ENCODE measurements at places on chromosomes 1 and 21. TPM values are rescaled to one million over a fixed set of nuclear protein-coding genes. Genes with fewer than 3 reads are reported as not detected.

The HMCN1 gene
- 1.8 TPM for total RNA-seq

- no peak for DNase-seq
These were observed 709 bp upstream of the SLC41A1 start for GRCh38 chr1:205813755-205814058.

DNA sequence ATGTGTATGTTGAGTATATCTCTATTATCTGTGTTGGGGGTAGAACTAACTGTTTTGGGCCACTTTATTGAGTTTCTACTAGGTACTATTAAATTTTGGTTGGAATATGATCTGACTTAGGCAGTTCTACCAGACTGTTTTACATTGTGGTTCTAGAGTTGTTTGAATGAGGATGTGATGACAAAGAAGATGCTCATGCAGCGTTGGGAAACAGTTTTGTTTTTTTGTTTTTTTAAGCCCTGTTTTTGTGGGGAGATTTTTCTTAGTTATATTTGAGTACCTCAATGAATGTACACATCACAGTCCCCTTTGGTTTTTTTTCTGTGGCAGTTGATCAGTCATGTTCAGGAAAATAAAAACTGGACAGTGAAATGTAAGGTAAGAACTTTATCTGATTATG lies 40.1 kb downstream of the TMED5 start:
- DNase-seq: no peak

The PTCH2 gene
- 0.84 TPM for total RNA-seq

The RGS16 gene
- total RNA-seq: 0.47 TPM

The ARMH1 gene
- not detected for total RNA-seq

- no peak for DNase-seq
These were observed 246.4 kb downstream of the PBX1 start for GRCh38 chr1:164805399-164805798.

- no peak for DNase-seq
These were observed 49.0 kb upstream of the EFHD2 start for GRCh38 chr1:15360700-15361099.

The RBP7 gene
- total RNA-seq: 0.66 TPM

DNA sequence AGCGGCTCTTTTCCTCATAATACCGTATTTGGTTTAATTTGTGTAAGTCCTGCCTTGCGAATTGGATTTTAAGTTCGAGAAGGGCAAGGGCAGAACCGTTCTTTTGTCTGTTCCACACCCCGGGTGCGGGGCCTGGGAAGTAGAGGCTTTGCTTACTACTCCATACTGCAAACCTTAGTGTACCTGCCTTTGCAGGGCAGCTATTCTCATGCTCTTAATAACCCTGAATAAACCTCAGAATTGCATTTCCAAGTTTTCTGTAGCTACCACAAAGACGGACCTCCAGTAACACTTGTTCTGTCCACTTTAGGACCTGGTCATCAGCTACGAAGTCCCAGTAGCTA lies 657 bp upstream of the HNRNPU start:
- no peak for DNase-seq

DNA sequence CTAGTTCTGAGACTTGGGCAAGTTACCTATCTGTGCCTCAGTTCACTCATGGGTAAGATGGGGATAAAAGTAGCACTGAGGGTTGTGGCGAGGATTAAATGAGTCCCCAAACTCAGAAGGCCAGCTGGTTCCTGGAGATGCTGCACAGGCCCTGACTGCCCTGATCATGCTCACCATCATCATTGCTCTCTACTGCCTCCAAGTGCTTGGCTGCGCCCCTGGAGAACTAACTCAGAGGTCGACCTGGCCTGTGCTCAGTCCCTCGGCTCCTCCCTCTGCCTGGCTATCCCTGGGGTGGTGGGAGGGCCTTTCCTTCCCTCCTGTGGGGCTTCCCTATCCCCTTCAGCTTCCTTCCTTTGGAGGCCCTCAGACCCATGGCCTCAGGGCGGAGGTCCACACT lies 5.6 kb downstream of the SLC5A9 start:
- DNase-seq: no peak

The RYR2 gene
- total RNA-seq: 0.10 TPM

GRCh38 chr1:93675931-93676330 lies 5.7 kb downstream of the BCAR3 start:
- no peak for DNase-seq

DNA sequence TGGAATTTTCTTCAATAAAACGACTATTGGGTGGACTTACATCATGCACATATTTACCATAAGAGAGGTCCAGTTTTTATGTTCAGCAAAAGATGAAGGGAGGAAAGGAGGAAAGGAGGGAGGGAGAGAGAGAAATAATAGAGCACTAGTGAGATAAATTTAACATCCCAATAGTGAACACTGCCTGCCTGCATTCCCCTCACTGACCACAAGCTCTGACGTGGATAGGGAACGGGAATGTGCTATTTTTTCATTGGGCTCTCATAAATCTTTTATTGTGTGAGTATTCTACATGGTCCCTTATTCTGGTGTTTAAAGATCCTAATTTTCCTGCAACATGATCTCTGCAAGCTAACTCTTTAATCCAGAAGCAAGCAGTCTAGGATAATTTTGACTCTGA lies 82.1 kb downstream of the TTC3 start:
- DNase-seq: no peak

The TTLL10 gene
- not detected for total RNA-seq

- no peak for DNase-seq
These were observed 1.5 kb downstream of the GSTM4 start for GRCh38 chr1:109657395-109657794.

DNA sequence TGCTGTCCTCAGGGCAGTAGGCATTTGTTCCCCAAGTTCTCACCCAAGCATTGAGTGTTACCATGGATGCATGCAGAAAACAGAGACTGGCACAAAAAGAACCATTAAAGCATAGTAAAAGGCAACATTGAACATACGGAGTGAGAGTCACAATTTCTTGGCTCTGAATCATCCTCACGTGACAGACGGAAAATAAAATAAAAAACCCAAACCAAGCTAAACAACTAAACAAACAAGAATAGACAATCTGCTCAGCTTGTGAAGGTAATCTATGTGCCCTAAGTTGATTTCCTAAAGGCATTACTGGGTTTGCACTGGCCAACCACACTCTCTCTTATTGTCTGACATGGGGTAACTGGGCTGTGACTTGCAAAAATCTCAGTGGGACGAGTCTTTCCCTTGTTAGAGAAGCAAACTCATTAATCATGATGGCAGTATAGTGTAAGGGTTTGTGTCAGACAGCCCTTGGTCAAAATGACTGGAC lies 306.0 kb downstream of the ASTN1 start:
- no peak for DNase-seq

The C4BPA gene
- not detected for total RNA-seq

The CD160 gene
- not detected for total RNA-seq

- no peak for DNase-seq
These were observed 100.0 kb upstream of the SERTAD4 start for GRCh38 chr1:210132582-210132981.

DNA sequence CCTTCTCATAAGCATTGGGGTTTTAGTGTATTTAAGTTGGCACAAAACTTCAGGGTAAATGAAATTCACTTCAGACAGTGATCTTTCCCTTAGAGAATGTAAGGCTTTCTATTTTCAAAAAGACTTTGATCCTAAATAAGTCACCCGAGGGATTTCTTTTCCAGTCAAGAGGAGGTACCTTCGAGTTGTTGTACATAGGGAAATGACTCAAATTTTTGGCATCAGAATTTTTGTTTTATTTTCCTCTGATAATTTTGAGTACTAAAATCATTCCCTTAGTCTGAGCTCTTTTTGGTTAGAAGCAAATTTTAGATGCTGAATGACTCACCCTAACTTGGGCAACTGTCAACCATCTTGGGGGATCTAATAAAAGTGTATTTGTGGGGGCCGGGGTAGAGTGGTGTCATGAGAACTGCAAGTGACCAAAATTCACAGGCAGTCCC lies 193.9 kb downstream of the DHRS3 start:
- DNase-seq: peak; percentile 66

- no peak for DNase-seq
These were observed 80.3 kb upstream of the GPR88 start for GRCh38 chr1:100457683-100458082.

DNA sequence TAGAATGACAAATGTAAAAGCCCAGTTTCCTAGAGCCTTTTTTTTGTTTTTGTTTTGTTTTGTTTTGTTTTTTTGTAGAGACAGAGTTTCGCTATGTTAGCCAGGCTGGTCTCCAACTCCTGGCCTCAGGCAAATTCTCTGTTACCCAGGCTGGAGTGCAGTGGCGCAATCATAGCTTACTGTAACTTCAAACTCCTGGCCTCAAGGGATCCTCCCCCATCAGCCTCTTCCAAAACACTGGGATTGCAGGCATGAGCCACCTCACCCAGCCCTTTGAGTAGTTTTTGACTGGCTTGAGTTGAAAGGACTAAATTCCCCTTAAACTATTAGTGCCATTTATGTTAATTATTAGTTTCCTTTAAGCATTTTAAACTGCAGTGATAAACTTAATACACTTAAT lies 28.8 kb upstream of the ZBTB18 start:
- peak; percentile 78 for DNase-seq

The IL20 gene
- total RNA-seq: not detected

- no peak for DNase-seq
These were observed 220.6 kb downstream of the CHRM3 start for GRCh38 chr1:239606850-239607400.

DNA sequence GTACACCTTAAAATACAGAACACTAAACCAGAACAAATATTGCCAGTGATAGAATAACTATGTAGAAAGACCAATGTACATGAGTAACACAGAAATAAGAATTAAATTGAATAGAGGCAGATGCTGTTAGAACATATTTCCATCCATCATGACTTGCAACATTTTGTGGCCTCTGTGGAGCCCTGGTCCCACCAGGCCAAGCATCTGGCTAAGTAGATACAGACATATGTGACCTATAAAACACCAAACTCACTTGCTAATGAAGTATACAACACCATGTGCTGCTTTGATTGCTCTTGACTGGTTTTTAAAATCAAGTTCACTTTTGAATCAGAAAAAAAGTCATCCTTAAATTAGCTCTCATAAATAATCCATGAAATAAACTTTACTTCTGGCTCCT lies 20.5 kb downstream of the SLC19A2 start:
- DNase-seq: no peak

DNA sequence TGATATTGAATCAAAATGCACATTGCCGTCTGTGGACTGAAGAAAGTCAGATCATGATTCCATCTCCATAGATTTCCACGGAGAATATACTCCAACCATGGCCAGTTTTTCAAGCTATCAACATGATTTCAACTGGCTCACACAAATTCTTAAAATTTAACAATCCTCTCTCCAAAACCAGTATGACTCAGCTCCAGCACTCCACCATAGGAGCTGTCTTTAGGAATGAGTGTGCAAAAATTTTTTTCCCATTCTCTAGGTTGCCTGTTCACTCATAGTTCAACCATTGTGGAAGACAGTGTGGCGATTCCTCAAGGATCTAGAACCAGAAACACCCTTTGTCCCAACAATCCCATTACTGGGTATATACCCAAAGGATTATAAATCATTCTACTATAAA lies 40.8 kb downstream of the RGL1 start:
- peak; percentile 19 for DNase-seq

The LIPI gene
- total RNA-seq: not detected

Measured in HFFc6 (cell line).